ENCODE measurements at places on chromosomes 6 and 20.

GRCh38 chr20:35451295-35451694, 4.1 kb upstream of the CEP250 start:
- DNase-seq = no peak

DNA sequence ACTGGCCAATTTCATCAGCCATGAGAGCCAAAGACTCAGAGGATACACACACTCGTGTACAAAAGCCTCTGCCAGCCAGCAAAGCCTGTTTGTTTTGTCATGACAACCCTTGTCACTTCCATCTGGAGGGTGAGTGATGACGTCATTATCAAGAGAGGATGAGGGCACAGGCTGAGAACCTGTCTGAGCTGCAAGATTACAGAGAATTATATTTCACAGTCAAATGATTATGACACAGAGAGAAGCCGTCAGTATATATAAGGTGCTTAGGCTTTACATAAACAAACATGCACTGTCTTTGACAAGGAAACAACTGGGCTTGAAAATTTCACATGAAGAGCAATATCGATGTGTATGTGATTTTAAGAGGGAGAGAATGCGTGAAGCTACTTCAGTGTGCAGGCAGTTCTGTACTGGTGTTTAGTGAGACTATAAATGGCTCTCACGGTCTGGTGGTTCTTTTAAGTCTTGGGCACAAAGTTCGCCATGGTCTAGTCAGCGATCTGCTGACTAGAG, 36.5 kb upstream of the BCLAF1 start:
- DNase-seq = no peak

DNA sequence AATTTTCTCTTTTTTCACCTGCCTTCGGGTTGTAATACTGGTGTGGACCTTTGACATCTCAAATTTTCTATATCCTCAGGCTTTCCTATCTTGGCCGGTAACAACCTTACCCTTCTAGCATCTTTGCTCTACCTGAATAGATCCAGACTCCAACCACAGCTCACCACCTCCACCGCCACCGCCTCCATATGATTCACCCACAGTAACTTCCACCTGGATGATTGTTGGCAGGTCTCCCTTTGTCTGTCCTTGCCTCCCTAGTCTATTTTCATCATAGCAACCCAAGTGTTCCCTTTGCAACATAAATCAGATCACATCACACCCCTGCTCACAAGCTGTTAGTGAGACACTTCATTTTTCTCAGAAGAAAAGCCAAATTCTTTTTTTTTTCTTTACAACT, 525.8 kb upstream of the POU3F2 start:
- no peak for DNase-seq

DNA sequence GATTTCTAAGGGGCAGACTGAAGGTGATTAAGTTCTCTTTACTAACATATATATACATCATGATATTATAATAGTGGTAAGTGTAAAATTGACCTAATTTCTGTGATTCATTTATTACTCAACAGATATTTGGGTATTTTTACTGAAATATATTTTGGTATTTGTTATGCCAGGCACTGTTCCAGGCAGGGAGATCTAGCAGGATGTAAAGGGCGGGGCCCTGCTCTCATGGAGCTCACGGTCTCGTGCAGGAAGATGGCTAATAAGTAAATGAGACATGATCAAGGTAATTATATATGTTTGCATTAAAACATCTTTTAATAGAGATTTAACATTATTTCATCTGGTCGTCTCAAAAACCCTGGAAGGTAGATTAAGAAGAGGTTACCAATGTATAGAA, 27.7 kb downstream of the FAM50B start:
- DNase-seq = no peak

GRCh38 chr20:46307139-46307998, 929 bp downstream of the CDH22 start:
- DNase-seq = peak; percentile 77

- no peak for DNase-seq
Observed at GRCh38 chr20:57308451-57309271, 20.9 kb upstream of the SPO11 start.

DNA sequence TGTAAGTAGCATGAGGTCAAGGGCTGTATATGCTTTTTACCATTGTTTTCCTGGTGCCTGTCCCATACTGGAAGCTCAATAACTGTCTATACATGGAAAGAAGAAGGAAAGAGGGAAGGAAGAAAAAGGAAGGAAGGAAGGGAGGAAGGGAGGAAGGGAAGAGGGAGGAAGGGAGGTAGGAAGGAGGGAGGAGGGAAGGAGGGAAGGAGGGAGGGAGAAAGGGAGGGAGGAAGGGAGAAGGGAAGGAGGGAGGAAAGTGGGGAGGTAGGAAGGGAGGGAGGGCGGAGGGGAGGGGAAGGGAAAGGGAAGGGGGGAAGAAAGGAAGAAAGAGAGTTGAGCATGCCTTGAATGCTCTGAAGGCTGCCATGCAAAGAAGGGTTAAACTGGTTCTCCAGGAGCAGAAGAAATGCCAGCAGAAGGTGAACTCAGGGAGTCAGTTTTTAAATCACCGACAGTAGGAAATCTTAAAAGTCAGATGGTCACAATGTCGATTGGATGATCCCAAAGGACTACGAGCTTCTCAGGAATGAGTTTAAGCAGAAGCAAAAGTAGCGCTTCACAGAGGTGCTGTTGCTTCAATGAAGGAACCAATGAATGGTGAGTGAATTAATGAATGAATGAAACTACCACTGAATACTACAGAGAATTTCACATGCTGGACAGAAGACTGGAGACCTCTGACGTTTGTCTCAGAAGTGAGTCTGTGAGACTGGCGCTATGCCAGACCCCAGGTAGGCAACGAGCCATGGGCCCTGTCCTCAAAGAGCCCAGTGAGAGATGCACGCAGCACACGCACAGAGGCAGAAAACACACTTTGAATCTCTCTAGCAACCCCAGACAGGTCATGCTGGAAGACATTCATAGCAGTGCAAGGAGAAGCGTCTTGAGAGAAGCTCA, 117.6 kb downstream of the MRPL14 start:
- no peak for DNase-seq

DNA sequence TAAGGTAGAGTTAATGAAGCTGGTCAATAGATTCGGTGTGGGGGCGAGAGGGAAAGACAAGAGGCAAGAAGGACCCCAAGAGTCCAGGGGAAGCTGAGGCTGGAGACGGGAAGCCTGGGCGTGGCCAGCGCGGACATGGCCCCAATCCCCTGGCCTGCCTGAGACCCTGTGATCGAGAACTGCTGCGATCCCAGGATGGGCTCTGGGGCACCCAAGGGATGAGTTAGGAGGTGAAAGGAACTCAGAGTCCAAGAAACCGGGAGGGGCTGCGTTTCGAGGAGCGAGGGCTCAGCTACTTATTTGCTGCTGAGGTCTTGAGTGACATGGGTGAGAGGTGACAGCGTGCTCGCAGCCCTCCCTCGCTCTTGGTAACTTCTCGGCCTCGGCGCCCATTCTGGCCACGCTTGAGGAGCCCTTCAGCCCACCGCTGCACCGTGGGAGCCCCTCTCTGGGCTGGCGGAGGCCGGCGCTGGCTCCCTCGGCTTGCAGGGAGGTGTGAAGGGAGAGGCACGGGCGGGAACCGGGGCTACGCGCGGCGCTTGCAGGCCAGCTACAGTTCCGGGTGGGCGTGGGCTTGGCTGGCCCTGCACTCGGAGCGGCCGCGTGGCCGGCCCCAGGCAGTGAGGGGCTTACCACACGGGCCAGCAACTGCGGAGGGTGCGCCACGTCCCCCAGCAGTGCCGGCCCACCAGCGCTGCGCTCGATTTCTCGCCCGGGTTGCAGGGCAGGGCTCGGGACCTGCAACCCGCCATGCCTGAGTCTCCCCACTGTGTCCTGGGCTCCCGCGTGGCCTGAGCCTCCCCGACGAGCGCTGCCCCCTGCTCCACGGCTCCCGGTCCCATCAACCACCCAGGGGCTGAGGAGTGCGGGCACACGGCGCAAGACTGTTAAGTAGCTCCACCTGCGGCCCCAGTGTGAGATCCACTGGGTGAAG, 58.2 kb downstream of the IRF4 start:
- DNase-seq = no peak

GRCh38 chr20:32660661-32661060, 13.1 kb downstream of the C20orf203 start:
- DNase-seq = no peak

DNA sequence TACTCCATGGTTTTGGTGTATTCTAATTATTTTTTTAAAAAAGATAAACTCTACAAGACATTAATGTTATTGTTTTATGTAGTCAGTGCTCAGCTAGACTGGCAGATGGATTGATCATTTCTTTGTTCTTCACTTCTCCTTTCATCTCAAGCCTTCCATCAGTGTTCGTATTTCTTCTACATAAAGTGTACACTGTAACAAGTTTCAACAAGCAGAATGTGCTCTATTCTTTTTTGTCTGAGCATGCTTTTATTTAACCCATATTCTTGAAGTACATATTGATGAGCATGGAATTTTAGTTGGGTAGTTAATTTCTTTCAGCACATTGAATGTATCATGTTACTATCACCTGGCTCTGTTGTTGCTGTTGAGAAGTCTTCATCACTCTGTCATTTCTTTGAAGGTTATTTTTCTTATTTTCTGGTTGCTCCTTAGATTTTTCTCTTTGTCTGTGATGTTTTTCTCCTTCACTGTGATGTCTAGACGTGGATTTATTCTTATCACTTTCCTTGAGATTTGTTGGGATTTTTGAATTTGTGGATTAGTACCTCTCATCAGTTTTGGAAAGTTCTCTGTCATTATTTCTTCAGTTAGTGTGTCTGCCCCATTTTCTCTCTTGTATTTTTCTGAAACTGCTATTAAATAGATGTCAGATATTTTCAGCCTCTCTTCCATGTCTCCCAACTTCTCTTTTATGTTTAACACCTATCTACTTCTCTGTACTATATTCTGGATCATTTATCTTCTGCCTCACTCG, 48.5 kb downstream of the TGM2 start:
- no peak for DNase-seq

DNA sequence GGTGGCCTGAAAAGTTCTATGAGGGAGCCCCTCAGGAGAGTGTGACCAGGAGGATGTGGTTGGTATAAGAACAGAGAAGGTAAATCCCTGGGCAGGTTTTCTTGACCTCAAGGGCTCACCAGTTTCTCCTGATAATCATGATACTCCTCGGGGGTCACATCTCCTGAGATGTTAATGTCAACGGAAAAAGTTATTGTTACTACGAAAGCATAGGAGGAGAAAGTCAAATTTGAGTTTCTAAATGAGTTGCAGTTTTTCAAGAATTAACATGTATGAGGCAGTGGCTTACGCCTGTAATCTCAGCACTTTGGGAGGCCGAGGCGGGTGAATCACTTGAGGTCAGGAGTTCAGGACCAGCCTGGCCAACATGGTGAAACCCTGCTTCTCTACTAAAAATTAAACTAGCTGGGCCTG, 23.4 kb downstream of the MGME1 start:
- DNase-seq = no peak

DNA sequence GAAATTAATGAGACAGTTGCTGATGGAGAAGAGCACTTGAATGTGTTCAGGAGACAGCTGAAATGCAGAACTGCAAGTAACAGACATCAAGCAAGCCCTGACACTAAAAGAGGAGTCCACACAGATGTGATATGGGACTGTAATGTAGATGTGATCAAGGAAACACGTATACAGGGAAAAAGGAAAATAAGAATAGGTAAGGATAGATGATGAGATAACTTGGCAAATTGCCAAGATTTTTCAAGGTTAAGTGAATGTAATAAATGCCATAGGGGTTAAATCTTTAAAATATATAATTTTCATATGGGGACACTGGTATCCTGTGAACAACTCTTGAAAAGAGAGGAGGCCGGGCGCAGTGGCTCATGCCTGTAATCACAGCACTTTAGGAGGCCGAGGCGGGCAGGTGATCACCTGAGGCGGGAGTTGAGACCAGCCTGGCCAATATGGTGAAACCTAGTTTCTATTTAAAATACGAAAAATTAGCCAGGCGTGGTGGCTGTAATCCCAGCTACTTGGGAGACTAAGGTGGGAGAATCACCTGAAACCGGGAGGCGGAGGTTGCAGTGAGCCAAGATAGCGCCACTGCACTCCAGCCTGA, 7.2 kb upstream of the SNX14 start:
- no peak for DNase-seq

DNA sequence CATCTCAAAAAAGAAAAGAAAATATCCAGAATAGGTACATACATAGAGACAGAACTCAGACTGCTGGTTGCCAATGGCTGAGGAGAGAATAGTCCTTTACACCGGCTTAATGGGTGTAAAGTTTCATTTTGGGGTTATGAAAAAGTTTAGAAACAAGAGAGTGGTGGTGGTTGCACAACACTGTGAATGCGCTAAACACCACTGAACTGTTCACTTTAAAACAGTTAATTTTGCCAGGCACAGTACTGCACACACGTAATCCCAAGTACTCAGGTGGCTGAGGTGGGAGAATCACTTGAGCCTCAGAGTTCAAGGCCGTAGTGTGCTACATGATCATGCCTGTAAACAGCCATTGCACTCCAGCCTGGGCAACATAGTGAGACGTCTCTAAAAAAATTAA, 7.6 kb downstream of the ILRUN start:
- DNase-seq = no peak

- DNase-seq = no peak
Observed at GRCh38 chr6:147716434-147716833, 207.9 kb downstream of the SAMD5 start.

DNA sequence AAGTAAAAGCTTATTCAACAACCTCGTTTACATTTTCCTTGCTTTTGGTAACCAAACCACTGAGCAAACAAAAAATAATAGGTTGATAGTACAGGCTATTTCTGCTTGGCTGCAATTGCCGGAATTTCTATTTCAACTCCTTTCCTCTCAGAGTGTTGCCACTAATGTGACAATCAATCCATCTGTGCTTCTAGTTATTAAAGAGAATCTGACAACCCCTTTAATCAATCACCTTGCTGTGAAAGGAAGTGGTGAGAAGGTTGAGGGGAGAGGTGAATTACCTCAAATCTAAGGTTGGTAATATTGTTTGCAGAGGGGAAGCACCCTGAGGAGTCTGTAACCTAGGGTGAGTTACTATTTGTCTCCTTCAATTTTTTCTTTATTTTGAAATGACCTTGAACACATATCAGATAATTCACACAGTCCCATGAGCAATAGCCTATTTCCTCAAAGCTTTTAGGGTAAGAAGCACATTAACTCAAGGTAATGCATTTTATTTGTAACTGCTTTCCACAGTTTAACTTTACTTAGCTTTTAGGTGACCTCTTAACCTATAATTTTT, 603.4 kb downstream of the MMUT start:
- DNase-seq = no peak

- no peak for DNase-seq
Observed at GRCh38 chr20:6519556-6519955, 247.9 kb upstream of the BMP2 start.

GRCh38 chr20:47179267-47179666, 177.2 kb downstream of the ZMYND8 start:
- DNase-seq = no peak

- DNase-seq = no peak
Observed at GRCh38 chr20:47927385-47927851, 142.1 kb upstream of the SULF2 start.

DNA sequence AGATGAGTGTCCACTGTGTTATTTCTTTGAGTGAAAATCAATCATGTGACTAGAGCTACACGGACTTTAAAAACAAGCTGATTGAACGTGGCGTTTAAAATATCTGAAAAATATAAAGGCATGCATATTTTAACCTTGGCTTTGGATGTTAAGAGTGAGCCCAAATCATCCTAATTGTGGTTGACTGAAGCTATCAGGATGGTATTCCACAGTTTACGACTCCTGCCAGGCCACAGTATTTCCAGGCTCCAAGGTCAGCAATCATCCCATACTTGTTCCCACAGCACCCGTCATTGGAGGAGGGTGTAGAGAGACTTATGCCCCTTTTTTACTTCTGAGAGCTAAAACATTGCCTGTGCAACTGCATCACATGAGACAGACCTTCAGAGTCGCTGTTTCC, 43.2 kb upstream of the TMX4 start:
- DNase-seq = no peak

GRCh38 chr6:106538145-106538544, 91.2 kb downstream of the RTN4IP1 start:
- DNase-seq = no peak

All from CD8-positive, alpha-beta T cell (primary cell).